Ecto neural progenitor cell (in vitro differentiated cells): ENCODE measurements at places on chromosomes 6 and 20.

GRCh38 chr6:82567621-82568020, 204.0 kb downstream of the TPBG start:
- no peak for DNase-seq

DNA sequence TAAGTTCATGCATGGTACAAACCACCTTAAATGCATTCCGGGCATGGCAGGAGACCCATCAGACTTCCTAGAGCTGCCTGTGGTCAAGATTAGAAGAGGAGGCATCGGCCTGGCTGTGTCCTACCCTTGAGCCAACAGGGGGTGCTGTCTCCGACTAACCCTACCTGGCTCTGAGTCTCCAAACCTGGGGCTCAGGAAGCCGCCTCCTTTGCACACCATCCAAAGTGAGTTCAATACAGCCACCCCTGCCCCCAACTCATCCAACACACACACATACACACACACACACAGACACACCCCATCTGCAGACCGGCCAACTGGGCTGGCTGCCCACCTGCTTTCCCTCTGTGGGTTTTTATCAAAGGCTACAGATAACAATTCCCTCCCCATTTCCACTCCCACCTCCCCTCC, 77.0 kb downstream of the JPH2 start:
- no peak for DNase-seq

- no peak for DNase-seq
Observed at GRCh38 chr6:66902457-66902856, 1195.4 kb upstream of the EYS start.

DNA sequence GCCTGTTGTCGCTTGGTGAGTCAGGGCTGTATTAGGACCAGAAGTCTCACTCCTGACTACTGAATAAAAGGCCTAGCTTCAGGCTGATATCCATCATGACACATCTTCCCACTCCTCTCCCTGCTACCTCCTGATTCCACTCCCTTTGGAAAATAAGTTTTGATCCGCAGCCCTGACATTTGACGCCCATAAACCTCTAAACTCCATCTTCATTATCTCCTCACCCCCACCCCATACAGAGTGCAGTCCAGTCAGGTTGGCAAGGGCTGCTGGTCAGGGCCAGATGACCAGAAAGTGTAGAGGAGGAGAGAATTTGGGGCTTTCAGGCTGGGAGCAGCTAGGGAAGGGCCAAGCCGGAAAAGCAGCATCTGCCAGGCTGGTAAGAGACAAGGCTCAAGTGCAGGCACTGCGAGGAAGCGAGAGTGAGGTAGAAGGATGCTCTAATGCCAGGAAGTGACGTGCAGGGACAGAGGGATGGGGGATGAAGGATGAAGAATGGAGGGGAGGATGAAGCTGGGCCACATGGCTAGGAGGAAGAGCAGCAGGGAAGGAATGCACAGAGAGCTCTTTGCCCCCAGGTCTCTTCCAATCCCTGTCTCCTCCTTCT, 1.2 kb downstream of the GGT7 start:
- DNase-seq: no peak

DNA sequence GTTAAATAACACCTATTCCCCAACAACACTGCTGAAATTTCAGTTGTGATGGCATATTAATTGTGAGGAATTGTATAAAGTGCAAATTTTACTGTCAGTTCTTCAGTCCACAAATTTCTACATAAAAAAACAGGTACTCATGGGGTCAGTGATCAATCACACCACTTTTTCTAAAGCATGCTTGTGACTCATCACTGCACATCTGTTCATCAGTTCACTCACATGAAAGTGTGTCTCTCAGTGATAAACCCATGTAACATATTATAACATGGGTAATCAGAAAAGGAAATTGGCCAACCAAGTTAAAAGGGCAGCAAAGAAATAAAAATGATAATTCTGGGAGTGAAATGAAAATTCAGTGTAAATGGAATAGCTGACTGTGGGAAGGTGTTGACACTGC, 234.7 kb upstream of the FKBP1C start:
- DNase-seq: no peak

DNA sequence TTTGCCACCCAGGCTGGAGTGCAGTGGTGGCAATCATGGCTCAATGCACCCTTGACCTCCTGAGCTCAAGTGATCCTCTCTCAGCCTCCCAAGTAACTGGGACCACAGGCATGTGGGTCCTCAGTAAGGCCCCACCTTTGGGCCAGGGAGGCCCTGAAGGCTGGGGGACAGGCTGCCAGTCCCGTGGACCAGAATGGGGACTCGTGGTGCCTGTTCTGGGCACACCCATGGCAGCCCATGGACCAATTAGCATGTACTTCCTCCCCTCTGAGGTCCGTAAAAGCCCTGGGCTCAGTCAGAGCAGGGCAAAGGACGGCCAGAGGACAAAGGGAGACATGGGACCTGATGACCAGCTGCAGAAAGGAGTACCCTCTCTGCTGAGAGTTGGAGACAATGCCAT, 1590.8 kb downstream of the KHDRBS2 start:
- DNase-seq: no peak

GRCh38 chr6:154951345-154952200, 43.5 kb upstream of the TIAM2 start:
- DNase-seq: no peak

DNA sequence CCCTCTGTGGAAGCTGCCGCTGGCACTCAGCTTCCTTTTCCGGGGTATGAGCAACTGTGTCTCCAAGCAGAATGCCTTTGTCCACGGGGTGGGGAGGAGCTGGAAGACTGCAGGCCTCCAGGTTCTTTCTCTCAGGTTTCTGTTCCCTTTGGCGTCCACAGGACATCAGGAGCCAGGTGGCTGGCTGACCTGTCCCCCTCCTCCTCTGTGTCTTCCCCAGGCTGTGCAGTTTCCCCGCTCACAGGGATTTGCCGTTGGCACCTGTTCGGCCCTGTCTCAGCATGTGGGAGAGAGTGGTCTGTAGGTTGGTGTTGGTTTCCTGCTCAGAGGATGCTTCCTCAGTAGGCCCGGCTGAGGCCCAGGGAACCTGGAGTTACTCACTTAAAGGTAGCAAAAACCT, 43.5 kb downstream of the CDS2 start:
- DNase-seq: no peak

DNA sequence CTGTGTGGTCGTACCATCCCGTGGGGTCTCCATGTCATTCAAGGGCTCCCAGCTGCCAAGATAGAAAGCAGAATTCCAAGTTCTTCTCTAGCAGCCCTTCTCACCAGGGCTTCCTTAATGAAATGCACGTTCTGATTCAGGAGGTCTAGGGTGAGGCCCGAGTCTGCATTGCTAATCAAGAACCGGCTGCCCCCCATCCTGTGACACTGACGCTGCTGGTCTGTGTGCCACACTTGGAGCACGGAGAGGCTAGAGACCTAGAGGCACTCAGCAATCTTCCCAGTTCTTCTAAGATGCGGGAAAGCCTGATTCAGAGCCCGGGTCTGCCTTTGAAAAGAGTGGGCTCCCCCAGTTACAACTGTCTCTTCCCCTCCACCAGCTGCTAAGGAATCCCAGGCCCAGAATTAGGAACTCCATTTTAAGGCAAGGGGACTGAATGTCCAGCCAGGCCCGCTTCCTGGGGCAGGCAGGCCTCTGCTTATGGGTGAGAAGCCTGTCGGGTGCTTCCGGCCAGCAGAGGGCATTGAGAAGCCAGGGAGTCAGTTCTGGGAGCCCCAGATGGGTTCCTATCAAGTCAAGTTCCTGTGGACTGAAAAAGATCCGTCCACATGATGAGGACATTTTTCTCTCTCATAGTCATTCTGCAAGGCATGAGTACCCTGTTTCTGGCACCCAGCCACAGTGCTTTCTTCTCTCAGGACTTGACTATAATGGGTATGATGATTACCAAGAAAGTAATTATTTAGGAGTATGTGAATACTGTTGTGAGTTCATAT, 69.8 kb upstream of the RIN2 start:
- DNase-seq: peak; percentile 57

GRCh38 chr6:133698272-133698671, 190.6 kb upstream of the TCF21 start:
- DNase-seq: no peak

- no peak for DNase-seq
Observed at GRCh38 chr20:35235881-35236280, 9.4 kb downstream of the MMP24 start.

DNA sequence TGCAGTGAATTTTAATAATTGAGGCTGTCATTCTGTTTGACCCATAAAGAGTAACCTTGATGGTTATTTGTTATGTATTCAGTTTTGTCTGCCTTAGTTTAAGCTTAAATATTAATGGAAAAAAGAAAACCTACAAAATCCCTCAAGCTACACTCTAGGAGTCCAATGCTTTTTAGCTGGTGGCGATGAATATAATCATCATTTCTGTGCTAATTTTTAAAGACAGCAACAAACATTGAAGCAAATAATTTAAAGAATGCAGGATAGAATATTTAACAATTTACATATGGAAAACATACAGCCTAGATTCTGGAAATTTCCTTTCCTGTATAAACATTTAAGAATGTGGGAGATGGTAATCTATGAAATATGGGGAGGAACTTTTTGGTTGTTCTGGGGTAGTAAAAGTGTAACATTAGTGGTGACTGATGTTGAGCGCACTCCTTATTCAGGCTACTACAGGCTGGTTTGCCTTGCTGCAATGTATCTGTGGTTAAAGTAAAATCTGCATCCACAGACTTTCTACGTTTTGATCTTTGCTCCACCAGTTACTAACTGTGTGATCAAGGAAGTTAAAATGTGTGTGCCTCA, 287.9 kb upstream of the DEFB112 start:
- DNase-seq: no peak

GRCh38 chr6:36765190-36765589, 67.6 kb downstream of the RAB44 start:
- DNase-seq: no peak
